ENCODE measurements at places on chromosomes 6 and 20. TPM values are rescaled to one million over a fixed set of nuclear protein-coding genes. Genes with fewer than 3 reads are reported as not detected.

Gene ZBP1
- total RNA-seq: 27.5 TPM

Gene KDM1B
- 10.2 TPM for total RNA-seq

Gene CST7
- total RNA-seq: 92.0 TPM

DNA sequence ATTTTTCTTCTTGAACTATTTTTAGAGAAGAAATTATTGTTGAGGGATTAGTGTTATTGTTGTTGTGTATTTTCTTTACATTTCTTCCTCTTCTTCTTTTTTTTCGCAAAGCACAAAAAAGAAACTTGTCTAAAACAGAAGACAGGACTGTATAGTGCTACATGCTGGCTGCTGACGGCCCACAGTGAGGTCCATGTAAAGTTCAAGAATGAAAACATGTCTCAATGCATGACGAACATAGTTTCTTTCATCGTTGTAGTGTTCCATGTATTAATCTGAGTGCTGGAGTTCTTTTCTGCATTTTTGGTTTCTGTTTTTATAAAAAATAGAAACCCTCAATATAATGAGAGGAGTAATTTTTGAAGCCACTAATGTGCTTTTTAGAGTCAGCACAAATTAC is 462.9 kb upstream of the MARCKS start:
- no peak for DNase-seq

DNA sequence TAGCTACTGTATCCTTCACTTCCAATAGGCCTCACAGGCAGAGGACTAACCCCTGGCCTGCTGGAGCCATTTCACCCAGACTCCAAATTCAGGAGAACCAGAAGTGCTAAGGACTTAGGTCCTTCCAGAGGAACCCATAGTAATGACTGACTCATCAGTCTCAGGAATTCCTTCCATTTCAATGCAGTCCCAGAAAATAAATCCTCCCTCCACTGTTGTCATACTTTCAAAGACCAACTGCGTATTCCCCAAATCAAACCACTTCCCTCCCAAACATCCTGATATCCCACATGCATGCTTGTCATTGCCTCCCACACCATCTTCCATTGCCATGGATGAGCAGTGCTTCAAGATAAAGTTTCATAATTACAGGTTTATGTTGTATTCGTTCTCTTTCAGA is 31.8 kb upstream of the NT5E start:
- DNase-seq: no peak
